ENCODE measurements at places on chromosomes 7 and 10.

DNA sequence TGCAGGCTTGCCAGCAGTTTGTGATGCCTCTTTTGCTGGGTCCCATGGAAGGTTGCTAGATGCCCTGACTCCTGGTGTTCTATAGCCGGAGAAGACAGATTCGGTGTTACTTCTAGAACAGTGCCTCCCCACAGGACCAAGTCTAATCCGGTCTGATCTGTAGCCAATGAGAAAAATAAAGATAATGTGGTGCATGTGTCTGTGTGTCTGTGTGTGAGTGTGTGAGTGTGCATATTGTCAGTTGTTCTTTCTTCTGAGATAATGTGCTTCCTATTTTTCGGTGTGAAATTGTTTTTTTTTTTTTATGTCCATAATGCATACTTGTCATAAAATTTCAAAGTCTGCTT is 29.7 kb upstream of the ZNRF2 start:
- no peak for DNase-seq

GRCh38 chr7:115260381-115260780 is 338.5 kb downstream of the MDFIC start:
- no peak for DNase-seq

DNA sequence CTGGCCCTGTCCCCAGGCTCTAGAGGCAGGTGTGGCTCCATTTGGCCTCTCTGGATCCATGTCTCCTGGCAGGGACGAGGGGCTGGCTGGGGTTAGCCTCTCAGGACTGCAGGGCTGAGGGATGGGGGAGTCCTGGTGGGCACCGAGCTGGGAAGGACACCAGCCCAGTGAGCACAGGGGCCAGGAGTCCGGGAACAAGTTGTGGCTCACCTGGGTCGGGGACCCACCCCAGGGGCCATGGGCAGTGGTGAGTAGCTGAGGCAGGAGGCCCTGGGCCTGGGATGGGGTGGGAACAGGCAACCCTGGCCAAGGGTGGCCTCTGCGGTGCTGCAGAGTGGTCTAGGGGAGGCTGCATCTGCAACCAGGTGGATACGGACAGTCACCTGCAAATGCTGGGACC is 24.1 kb downstream of the ANTXRL start:
- DNase-seq = peak; percentile 5

GRCh38 chr10:108904163-108904838 is 1019.0 kb downstream of the XPNPEP1 start:
- DNase-seq = no peak

GRCh38 chr7:43568529-43568928 is 14.4 kb upstream of the STK17A start:
- DNase-seq = no peak

DNA sequence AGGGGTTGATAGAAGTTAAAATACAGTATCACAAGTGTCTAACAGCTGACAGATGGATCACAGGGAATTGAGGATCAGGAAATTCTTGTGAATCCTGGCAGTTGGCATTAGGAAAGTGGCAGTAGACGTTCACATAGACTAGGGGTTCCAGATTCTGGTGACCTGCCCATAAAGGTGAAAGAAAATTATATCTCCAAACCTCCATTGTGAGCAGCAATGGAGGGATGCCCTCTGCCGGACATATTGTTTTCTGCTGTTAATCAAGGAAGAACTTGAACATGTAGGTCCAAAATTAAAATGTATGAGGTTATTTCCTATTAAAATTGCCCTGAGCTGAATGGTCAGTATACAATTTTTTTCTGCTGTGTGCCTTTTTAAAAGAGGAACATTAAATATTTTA is 5.1 kb downstream of the NME8 start:
- DNase-seq = no peak
